ENCODE measurements at places on chromosomes 12 and 14.

GRCh38 chr12:54017878-54018467 is 9.2 kb downstream of the HOXC8 start:
- peak; percentile 60 for DNase-seq

- no peak for DNase-seq
Measured at GRCh38 chr12:53169644-53170043, 10.9 kb upstream of the ZNF740 start.

- no peak for DNase-seq
Measured at GRCh38 chr12:18363321-18363720, 102.0 kb downstream of the PIK3C2G start.

GRCh38 chr14:54867011-54867410 is 35.6 kb downstream of the GCH1 start:
- DNase-seq: no peak

- DNase-seq: no peak
Measured at GRCh38 chr14:61749867-61750266, 12.4 kb upstream of the SNAPC1 start.

DNA sequence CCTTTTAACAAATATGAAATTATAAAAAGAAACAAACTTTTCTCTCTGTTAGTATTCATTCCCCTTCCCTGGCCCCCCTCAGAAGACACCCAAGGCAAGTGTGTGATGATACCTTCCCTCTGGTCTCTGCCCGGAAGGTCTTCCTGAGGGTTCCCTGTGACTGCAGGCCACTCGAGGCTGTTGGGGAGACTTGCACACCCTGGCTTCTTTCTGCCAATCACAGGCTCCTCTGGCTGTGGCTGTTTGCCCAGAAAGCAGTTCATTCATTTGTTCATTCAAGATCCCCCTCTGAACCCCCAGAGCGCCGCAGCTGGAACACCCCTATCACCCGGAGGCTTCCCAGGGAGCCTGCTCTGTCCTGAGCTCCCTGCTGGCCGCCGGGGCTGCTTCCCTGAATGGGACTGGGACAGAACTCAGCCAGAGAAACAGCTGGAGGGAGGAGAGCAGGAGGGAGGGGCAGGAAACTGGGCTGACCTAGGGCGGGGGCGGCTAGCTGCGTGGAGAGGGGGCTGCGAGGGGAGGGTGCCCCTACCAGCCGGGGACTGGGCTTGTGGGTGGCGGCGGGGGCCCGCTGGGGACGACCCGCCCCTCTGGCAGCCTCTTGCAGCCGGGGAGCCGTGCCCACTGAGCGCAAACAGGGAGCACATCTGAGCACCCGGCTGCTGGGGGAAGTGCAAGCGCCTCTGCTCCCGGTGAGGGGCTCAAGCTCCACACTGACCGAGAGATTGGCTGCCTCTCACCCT is at the start of gene CMKLR1:
Gene CMKLR1 (minus strand): TSS at position 397 of the 743 bp plus-strand sequence. CDS start 45,720 bp downstream, outside the sequence.
- no peak for DNase-seq

DNA sequence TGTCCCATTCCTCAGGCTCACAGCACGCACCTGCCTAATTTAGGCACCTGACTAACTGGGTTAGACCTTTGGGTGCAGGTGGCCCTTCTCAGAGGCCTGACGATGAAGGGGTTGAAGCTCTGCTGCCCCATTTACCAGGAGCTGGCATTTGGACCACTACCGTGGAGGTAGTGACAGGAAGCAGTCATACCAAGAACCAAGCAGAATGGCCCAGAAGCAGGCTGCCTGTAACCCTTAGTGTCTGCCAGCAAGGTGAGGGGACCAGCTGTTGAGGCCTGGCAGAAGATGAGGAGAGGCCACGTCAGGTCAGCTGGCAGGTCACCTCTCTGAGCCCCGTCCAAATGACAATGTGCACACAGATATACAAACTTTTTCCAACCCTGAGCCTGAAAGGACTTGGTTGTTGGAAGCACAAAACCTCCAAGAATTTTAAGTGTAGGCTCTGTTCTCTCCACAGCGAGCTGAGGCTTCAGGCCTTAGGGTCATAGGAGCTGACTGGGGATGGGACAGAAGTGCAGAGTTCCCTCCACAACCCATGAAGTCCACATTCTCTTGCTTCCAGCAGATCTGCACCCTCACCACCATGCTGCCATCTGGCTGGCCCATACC is 23.1 kb downstream of the VASH1 start:
- DNase-seq: no peak

GRCh38 chr12:91551927-91552326 is 369.3 kb upstream of the DCN start:
- DNase-seq: no peak

GRCh38 chr14:21999402-21999801 is 325.8 kb upstream of the OR4E1 start:
- no peak for DNase-seq

DNA sequence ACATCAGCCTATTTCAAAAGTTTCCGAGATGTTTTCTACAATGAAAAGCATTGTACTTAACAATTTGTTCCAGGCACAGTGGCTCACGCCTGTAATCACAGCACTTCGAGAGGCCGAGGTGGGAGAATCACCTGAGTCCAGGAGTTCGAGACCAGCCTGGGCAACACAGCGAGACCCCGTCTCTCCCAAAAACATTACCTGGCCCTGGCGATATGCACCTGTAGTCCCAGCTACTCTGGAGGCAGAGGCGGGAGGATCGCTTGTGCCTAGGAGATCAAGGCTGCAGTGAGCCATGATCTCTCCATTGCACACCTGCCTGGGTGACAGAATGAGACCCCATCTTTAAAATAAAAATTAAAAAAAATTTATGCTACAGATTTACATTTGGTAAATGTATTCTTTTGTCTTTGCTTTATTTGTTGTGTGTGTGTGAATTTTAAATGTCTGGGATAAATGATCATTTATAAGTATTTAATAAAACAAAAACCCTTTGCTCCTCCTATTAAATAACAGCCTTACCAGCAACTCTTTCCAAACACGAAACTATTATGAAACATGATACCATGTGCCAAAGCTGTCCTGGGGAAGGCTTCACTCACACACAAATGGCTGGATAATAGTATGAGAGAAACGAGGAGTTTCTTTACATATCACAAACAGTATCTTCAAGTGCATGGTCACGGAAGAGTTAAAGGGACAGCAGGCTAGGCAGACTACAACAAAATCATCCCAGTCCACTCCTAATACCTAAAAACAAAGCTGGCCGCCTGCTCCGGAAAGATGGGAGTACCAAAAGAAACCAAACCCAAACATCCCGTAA is 1.1 kb downstream of the ATXN3 start:
- no peak for DNase-seq

GRCh38 chr12:127761880-127762279 is 505.1 kb upstream of the TMEM132C start:
- DNase-seq: no peak

DNA sequence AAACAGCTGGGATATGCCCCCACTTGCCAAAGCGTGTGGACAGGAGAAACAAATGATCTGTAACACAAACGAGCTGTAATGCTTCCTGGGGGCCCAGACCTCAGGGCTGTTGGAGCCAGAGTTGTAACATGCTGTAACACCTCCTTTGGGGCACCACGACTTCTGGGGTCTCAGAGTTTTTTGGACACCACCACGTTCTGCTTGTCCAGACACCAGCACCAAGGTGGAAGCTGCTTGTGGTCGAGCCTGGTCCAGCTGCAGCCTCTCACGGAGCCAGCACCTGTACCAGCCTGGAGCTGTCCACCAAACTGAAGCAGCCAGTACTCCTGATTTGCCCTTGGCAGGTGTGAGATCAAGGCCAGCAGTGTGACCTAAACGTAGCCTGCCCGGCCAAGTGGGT is 879.4 kb downstream of the SLC6A15 start:
- DNase-seq: no peak

DNA sequence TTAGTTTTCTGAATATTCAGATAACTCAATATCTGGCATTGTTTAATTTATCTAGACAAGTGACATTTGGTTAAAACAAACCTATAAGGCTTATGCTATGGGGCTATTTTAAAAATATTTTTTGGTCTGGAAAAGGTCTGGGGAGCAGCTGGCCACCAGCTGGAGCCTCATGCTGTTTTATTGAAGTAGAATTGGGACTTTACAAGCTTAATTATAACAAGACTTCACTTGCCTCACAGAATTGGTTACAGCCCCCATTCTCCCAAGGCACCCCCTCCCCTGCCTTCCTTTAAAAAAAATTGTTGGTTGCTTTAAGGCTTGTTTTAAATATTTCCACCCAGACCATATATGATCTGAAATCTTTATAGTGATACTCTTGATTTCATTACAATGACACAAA is 453.9 kb downstream of the ADAMTS20 start:
- no peak for DNase-seq

GRCh38 chr14:59919570-59920377 is at the start of gene LRRC9:
Gene LRRC9, plus strand, starts transcription at chr14:59920144.
- DNase-seq: peak; percentile 8

- no peak for DNase-seq
Measured at GRCh38 chr14:30223385-30223785, 295.7 kb upstream of the PRKD1 start.

DNA sequence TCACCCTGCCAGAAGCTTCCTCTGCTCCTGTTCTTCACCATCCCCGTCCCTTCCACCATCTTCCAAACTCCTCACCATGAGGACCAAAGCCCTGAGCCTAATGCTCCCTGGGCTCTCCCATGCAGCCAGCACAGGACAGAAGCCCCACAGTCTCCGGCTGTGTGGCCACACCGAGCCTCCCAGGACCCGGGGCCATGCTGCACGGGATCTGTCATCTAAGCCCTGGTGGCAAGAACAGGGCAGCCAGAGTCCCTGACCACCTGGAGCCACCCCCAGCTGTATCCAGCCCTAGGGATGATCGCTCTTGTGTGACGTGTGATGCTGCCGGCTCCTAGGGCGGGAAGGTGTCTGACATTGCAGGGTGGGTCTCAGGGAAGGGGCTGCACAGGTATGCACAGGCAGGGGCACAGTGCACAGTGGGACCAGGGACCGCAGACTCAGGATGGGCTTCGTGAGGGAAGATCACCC is 8.1 kb downstream of the TMEM179 start:
- DNase-seq: no peak

DNA sequence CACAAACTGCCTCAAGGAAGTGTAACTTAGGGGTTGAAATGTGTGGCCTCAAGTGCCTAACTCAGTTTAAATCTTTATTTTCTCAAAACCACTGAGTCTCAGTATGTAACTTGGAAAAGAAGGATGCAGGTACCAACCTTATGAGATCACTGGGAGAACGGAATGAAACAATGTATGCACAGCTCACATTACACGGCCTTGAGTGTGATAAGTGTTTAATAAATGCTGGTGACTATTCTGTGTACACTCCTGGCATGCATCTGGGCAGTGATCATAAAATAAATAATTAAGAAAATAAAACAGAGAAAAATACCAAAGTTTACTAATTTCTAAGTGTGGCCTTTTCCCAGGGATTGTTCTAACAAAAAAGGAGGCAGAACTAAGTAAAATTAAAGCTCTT is 974.5 kb upstream of the FLRT2 start:
- no peak for DNase-seq

DNA sequence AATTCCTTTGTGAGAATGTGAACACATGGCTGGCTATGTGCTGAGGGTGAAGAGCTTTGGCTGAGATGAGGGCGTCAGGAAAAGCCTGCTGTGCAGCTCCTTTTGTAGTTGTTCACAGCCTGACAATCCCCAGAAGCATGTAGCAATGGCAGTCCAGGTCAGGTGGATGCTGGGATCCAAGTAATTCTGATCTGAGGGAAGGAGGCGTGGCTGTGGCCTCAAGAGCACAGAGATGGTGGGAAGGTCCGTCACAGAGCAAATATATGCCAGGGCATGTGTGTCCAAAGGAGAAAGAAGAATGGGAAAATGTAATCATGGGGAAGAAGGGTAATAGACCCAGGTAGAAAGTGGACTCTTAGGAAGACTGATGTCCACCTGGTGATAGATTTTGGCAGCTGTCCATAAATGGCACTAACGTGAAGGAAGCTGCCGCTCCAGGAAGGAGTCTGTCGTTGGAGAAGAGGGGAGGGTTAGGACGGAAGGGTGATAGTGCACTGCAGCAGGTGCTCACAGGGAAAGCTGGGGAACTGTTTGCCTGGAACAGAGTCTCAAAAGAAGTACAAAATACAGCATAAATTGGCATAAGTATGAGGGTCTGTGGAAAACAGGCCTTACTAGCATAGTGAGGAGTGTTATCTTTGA is 13.8 kb downstream of the MGST1 start:
- no peak for DNase-seq

GRCh38 chr12:49470986-49471385 is 67.8 kb upstream of the KCNH3 start:
- DNase-seq: no peak

DNA sequence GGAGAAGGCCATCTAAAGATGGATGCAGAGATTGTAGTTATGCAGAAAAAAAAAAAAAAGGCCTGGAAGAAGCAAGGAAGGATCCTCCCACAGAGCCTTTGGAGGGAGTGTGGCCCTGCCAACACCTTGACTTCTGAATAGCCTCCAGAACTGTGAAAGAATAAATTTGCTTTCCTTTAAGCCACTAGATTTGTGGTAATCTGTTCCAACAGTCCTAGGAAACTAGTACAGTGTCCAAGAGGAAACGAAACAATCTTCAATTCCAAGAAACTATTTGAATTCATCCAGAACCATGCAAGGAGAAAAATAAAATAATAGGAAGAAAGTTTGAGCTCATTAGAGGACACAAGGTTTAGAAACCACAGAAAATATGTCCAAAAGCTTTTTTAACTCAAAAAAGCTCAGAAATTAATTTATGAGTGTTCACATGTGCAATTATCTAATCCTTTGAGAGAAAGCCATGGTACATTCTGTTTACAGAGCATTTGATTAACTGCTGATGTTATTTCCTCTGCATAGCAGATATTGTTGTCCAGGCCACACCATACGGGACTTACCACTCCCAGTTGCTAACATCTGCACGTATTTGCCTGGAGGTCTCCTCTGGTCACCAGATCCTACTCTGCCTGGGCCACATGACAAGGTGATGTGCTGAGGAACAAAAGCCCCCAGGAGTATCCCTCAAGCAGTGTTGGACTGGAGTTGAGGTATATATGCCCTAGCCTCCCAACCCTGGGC is 30.0 kb upstream of the STAB2 start:
- no peak for DNase-seq

DNA sequence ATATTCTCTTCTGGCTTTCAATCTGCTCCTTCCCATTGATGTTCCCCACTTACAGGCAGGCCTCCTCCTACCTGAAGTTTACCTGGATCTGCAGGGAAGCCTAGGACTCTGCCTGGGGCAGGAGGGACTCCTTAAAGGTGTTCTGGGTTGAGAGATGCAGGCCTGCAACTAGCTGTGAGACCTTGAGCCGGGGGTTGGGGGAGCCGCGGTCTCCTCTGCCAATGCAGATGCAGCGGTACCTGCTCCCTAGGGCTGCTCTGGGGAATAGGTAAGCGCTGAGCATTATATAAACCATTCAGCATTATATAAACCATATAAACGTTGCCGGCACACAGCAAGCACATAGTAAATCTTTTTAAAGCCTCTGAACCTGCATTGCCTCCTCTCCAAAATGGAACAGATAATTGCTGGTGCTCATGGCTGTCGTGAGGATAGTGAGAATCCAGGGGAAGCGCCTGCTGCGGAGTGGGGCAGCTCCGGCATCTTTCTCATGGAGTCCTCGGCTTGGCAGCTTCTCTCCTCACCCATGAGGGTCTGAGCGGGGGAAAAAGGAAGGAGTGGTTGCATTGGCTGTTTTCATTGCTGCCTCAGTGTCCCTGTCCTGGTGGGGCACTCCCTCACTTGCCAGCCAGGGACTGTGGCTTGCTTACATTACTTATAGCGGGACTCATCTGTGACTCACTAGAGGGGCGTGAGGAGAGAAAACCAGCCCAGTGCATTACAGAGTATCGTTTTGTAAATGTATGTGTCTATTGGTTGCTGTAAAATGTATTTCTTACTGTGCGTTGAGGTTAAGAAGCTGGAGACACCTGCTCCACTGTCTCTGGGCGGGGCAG is 12.5 kb upstream of the KRT80 start:
- DNase-seq: no peak
